ENCODE measurements at places on chromosomes 16 and 17.

DNA sequence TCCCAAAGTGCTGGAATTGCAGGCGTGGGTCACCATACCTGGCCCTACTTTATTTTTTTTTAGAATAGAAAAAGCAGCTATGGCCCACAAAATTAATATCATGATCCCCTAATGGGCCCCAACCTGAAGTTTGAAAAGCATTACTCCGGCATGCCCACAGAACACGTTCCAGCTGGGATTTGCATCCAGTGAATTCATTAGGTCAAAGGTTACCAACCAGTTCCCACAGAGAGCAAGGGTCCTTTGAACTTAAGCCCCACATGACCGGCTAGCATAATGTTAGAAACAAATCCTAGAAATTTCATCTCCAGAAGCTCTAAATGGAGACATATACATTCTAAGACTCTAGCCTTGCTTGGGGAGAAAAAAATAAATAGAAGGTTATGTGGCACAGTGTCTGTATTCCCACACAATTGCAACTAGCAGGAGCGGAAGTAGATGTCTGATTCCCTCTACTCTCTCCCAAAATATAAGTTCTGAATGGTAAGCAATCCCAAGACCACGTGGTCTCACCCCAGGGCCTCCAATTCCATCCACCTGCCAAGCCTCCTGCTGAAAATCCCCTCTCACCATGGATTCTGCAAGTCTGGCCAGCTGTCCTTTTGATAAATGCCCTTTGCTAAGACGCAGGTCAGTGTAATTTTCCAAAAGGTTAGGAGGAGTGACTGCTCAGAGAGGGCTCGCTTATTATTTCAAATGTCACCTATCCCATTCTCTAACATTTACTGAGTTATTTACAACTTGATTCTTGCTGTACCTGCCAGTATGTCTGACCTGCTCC, 395.8 kb downstream of the NPIPA8 start:
- no peak for DNase-seq

DNA sequence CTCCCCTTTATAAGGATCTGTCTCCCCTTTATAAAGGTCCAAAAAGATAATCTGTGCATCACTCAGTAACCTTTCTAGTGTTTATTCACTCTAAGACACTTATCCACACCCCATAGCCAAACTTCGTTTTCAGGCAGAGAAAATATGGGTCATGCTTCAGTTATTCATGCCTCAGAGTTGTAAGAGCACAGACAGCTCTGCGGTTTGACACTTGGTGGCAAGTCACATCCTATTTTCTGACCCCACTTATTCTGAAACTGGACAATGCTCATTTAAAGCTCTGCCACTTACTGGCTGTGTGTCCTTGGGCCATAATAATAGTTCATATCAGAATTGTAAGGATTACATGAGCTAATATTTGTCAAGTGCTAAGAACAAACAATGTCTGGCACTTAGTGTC, 2.0 kb upstream of the KRTAP2-1 start:
- no peak for DNase-seq

DNA sequence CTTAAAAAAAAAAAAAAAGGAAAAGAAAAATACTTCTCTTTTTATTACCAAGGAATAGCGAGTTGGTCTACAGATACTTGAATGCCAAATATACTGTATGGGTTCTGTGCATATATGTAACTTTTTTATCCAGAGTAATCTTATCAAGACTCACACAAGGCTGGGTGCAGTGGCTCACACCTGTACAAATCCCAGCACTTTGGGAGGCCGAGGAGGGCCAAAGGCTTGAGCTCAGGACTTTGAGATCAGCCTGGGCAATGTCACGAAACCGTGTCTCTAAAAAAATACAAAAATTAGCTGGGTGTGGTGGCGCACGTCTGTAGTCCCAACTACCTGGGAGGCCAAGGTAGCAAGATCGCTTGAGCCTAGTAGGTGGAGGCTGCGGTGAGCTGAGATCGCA, 137.4 kb upstream of the TMEM97 start:
- DNase-seq = no peak

- no peak for DNase-seq
Measured at GRCh38 chr16:48330189-48330840, 54.9 kb downstream of the SIAH1 start.

DNA sequence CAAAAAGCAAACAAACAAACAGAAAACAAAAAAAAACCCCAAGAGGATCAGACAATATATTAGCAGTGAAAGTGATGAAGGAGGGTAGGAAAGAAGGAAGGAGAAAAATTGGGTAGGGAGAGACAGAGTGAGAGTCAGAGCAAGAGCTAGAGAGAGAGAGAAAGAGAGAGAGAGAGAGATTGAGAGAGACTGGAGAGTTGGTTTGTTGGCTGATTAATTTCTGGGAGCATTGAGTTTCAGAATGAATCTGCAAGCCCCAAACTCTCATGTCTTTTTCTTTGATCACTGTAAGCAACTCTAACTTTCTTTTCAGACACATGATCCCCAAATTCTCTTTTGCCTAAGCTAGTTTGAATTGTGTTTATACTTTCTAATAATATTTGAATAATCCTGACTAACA, 388.1 kb downstream of the SHISA9 start:
- no peak for DNase-seq
